CD4-positive, alpha-beta T cell treated with Interleukin-2 at 100 ng/mL for 4 hours (primary cell): ENCODE measurements at places on chromosomes 1 and 21.

- DNase-seq, result peak; percentile 89
Observed at GRCh38 chr1:100441651-100442050, 89.3 kb downstream of the CDC14A start.

DNA sequence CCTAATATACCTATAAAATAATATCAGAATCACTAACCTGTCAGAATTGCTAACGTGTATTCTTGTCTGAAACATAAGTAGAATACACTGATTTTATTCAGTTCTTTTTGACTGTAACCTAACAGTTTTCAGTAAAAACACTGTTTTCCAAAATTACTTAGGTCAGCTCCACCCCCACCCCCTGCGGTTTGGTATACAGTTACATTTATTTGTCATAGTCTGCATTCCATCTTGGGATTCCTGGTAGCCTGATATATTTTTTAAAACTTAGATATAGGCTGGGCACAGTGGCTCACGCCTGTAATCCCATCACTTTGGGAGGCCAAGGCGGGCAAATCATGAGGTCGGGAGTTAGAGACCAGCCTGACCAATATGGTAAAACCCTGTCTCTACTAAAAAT lies 19.8 kb upstream of the ABCD3 start:
- DNase-seq, result no peak

GRCh38 chr1:67431869-67432578 lies 1.8 kb upstream of the SERBP1 start:
- DNase-seq, result no peak

DNA sequence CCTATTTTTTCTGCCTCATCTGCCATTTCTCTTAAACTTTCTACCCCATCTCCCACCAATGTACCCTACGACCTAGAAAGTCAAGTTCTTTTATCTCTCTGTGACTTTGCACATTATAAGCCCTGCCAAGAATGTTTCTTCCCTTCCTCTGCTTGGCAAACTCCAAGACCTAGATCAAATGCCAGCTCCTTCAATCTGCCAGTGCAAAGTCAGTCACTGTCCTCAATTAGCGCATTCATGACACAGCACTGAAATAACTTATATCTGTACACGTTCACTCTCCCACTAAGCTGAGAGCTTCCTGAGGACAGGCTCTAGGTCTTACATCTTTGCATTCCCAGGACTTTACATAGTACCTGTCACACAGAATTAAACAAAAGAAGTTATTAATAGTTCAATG lies 21.4 kb upstream of the LSM10 start:
- no peak for DNase-seq

GRCh38 chr1:4634793-4635406 lies 19.5 kb upstream of the AJAP1 start:
- no peak for DNase-seq

DNA sequence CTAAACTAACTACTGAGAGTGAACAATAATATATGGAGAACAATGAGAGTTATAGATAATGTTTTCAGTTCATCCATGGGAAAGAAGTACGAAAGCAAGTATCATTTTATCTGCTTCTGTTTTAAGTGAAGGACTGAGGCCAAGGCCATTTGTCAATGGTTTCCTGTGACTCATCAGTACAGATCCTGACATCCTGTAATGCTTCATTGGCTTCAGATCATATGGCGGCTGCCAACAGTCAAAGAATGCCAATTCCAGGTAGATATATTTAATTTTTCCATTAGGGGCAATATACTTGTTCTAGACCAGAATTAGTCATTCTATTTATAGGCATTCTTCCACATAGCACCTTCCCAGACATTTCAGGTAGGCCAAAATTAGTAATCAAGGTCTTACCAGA lies 97.3 kb downstream of the USH2A start:
- DNase-seq, result no peak

GRCh38 chr1:47547753-47548573 lies 110.1 kb downstream of the FOXD2 start:
- DNase-seq, result no peak

DNA sequence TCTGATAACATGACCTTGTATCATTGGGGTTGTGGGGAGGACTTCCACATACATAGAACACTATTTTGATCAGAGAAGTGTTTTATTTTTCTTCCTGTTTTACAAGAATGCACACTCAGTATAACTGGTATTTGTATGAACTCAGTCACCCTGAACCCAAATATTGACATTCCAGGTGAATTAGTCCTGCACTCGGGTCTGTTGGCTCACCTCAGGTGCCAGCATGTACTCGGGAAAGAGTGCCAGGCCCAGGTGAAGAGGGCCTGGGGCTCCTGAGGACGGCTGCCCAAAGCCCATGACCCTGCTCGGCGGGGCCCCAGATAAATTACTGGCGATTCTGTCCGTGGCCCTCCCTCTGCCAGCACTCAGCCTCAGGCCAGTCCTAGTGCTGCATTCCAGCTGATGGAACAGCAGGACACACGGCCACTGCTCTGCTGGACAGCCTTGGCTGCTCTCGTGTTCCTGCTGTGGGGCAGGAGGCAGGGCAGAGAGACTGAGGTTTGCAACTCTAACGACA lies 75.4 kb upstream of the TMPRSS2 start:
- no peak for DNase-seq

- DNase-seq, result no peak
Observed at GRCh38 chr1:151166505-151166956, 587 bp downstream of the SCNM1 start.

DNA sequence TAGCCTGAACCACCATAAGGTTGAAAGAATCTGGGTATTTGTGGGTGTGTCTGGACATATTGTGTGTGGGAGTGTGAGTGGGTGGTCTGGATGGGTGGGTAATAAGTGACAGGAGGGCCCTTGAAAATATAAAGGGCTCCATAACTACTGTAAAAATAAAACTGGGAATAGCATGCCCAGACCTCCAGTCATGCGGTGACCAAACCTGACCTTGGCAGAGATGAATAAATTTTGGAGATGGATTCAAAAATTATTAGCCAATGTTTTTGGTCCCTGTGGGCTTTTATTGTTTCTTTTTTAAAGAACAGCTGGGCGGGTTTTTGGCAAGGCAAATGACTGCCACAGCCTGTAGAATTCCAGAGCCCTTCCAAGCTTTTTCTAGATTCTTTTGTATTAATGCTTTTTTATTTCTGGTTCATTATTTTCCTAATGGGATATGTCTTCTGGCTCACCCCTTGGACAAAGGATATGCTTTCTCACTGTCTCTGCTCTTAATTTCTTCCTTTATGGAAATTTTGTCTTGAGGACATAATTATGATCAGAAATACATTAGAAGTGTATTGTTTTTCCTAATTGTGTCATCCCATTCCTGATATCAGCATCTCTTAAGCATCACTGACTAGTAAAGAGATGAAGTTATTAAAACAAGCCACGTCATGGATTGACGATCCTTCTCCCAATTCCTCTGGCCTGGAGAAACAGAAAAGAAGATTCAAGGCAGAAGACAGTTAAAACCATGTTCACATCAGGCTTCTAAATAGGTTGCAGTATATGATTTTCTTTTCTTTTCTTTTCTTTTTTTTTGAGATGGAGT lies 69.5 kb downstream of the NTMT2 start:
- DNase-seq, result no peak

- DNase-seq, result peak; percentile 57
Observed at GRCh38 chr1:117735045-117735992, 129.5 kb downstream of the TENT5C start.

DNA sequence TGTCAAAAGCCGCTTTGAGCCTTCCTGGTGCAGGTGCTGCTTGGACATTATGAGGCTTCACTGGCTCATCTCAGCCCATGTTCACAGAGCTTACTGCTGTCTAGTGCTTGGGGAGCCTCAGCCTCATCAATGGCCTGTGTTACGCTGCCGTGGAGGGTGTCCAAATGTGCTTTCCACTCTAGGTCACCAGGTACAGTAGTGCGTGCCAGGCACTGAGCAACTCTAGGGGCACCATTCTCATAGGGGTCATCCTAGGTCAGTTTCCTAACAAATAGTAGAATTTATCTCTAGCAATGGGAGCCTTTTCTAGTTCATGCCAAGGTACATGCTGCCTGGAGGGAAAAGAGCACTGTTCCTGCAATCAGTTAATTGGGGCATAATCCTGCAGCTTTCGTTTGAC lies 193.8 kb downstream of the DYRK1A start:
- no peak for DNase-seq

GRCh38 chr1:1032424-1032823 lies 12.5 kb downstream of the AGRN start:
- DNase-seq, result no peak

GRCh38 chr1:2206813-2207487 lies 12.4 kb upstream of the FAAP20 start:
- DNase-seq, result no peak

DNA sequence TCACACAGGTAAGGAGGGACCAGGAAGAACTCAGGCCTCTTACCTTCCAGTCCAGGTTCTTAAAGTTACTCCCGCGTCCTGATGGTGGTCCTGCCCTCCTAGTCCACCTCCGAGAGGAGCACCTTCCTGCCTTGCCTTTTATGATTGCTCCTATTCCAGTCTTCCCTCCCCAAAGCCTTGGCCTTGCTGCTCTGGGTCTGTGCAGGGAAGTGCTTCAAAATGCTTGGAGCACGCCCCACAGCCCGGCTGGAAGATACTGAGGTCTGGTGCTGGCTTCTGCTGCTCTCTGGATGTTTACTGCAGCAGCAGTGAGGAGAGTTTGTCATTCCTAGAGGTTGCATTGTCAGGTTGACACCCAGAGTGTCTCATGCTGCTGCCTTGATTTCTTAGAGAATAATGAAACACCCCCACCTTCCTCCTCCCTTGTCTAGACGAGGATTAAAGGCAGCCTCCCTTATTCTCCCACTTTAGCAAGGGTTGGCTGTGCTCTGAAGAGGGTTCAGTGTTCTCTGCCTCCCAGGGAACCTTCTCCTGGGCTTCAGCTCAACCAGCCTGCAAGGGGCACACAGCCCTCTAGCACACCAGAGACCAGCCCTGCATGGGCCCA lies 142.2 kb upstream of the CACNA1E start:
- DNase-seq, result no peak

- no peak for DNase-seq
Observed at GRCh38 chr1:185864889-185865517, 130.8 kb downstream of the HMCN1 start.

DNA sequence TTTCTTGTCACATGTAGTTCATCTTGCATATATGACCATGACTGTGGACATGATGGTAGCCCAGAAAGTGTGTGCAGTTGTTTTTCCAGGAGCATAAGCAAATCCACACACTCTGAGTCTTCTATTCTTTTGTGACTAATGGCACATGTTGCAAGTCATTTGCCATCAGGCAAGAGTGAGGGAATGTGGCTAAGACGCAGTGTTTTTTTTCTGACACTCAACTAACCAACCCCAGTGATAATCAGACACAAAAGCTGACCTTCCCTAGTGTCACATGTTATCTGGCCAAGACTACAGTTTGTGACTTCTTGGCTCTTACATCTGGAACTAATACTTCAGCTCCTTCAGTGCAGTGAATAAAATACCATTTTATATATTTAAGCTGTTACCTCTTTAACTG lies 108.8 kb downstream of the ITSN1 start:
- DNase-seq, result no peak

DNA sequence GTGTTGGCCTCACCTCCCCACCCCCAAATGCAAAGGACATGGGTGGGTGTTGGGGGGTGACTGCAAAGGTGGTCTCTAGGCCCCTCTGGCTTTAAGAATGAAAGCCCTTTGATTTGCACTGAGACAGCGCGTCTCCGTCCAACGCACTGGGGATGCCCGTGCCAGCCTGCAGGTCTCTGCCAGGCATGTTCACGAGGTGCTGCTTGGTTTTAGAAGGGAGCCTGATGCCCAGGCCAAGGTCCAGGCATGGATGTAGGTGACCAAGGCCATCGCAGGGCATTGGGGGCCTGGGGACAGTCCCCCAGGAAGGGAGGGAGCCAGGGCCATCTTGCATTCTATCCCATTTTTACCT lies 363.6 kb upstream of the VAMP3 start:
- no peak for DNase-seq

DNA sequence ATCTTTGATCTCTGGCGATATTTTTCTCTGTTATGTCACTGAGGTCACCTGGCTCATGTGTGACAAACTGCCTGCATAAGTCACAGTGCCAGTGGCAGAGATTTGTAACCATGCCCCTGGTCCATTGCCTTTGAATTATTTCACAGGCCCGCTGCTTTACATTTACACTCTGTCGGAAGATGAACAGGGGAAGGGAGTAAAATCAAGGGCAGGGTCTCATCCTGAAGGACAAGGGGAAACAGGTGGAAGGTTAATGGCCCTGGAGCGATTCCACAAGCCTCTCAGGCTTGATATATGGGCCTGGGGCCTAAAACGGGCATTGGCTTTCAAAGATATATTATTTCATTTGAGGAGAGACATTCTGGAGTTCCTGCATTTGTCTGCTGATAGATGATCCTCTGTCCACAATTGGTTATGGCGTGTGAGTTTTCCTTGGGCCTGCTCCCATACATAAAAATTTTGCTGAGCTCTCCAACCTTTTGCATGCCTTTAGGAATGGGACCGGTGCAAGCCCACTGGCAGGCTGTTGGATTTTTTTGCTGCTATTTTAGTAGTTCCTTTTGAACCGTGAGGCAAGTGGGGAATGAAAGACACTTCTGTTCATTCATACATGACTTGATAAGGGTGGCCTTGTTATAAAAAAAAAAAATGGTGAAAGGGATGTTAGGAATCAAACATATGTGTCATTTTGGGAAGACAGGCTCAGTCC lies 51.9 kb downstream of the NR5A2 start:
- DNase-seq, result no peak

- no peak for DNase-seq
Observed at GRCh38 chr1:228691211-228691610, 44.1 kb upstream of the RHOU start.

DNA sequence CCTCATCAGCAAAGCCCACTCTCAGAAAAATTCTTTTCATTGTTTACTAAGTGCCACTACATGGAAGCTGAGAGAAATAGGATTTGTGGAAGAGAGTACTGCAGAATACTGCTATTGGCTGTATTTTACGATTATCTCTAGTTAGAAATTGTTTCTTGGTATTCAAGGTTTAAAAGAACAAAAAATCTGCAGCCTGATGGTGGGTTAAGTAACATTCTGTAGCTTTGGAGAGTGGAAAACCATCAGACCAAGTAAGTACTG lies 27.3 kb downstream of the PTTG1IP start:
- no peak for DNase-seq

DNA sequence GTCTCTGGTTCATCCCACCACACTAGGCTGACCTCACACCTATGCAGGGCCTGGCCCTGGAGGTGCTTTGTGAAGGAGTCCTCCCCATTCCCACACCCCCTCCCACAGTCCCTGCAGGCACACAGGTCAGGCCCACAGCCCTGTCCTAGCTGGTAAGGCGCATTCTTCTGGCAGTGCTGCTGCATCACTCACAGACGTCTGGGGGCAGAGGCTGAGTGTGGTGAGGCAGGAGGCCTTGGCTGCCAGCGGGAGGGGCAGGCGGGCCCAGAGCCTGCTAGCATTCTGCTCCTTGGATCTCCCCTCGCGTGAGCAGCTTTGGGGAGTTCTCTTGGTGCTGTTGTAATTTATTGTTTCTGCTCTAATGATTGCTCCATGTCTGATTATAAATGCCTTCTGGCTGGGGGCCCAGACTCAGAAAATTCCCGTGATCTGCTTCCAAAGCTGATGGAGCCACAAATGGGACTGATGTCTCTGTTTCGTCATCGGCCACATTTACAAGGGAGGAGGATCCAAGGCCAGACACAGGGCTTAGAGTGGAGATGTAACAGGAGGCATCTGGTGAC lies 62.9 kb downstream of the TRABD2B start:
- DNase-seq, result no peak
